ENCODE measurements at places on chromosomes 7 and 10. TPM values are rescaled to one million over a fixed set of nuclear protein-coding genes. Genes with fewer than 3 reads are reported as not detected.

- DNase-seq: no peak
Measured at GRCh38 chr7:28417321-28417940, 5.1 kb downstream of the CREB5 start.

DNA sequence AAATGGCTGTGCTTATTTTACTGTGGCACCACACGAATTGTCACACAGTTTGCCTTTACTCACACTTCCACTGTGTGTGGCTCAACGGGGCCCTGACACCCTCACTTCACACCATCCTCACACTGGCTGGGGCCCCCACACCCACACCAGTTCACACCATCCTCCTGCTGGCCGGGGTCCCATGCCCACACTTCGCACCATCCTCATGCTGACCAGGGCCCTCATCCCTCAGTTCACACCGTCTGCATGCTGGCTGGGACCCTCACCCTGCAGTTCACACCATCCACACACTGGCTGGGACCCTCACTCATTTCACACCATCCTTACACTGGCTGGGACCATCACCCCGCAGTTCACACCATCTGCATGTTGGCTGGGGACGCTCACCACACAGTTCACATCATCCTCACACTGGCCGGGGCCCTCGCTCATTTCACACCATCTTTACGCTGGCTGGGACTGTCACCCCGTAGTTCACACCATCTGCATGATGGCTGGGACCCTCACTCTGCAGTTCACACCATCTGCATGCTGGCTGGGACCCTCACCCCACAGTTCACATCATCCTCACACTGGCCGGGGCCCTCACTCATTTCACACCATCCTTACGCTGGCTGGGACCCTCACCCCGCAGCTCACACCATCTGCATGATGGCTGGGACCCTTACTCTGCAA is 36.0 kb downstream of the BRI3 start:
- DNase-seq: no peak

- DNase-seq: no peak
Measured at GRCh38 chr10:13690281-13690825, 103.6 kb downstream of the PRPF18 start.

DNA sequence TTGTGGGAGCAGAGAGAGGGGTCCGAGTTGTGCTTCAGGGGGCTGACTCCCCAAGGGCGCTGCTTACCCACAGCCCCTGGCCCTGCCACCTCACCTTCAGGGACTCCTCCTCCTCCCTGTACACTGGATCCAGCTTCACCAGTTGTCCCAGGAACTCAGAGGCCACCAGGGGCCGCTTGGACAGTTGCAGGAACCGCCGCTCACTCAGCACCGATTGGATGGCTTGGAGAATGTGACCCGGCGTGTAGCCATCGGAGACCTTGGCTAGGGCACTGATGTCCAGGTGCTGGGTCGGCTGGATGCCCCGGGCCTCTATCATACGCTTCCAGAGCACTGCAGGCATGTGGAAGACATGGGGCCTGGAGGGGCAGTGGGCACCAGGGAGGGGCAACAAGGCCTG is 4.5 kb upstream of the ASB10 start:
- no peak for DNase-seq

DNA sequence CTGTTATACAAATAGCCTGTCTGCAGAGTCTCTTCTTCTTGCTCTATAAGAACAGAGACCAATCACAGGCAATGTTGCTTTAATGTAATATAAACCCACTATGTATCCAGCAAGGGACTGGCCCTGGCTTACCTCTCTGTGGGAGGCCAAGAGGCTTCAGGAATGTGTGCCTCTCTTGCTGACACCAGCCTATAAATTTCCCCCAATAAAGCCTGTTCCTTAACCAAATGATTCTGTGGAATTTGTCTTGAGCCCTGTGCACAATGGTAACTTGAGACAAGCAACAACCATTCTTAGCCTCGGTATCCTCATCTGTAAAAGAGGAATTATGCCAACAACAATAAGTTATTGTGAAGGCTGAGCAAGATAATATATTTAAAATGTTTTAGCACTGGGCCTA is 563.7 kb downstream of the GRM8 start:
- no peak for DNase-seq

DNA sequence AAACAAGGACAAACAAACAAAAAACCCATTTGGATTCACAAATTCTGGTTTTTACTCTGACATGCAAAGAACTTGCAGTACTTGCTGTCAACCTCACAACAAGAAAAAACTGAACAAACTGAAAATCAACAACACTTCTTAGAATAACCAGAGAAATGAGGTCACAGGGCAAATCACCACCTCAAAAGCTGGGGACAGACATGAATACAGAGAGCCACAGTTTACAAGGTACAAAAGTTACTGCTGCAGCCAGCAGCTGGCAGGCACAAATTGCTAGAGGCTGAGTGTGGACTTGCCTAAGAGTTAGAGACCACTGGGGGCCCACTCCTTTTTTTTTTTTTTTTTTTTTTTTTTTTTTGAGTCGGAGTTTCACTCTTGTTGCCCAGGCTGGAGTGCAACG is 15.0 kb upstream of the RNF32 start:
- no peak for DNase-seq

Gene PAPSS2
- polyA plus RNA-seq: 55.6 TPM

DNA sequence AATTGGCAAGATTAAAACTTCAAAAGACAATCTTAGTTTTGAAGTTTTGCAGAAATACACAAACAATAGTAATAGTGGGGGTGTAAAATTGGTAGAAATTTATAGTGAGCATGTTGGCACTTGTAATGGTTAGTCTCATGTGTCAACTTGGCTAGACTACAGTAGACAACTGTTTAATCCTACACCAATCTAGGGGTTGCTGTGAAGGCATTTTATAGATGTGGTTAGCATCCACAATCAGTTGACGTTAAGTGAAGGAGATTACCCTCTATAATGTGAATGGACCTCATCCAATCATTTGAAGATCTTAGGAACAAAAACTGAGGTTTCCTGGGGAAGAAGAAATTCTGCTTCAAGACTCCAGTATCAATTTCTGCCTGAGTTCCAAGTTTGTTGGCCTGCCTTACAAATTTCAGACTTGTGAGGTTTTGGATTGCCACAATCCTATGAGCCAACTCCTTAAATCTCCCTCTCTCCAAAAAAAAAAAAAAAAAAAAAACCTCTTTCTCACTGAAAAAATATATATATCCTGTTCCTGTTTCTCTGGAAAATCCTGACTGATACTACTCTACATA is 531.6 kb upstream of the IGFBP3 start:
- DNase-seq: no peak

Gene LLCFC1
- not detected for polyA plus RNA-seq

Gene HHEX
- 42.2 TPM for polyA plus RNA-seq

Gene MGAM2
- 0.13 TPM for polyA plus RNA-seq

DNA sequence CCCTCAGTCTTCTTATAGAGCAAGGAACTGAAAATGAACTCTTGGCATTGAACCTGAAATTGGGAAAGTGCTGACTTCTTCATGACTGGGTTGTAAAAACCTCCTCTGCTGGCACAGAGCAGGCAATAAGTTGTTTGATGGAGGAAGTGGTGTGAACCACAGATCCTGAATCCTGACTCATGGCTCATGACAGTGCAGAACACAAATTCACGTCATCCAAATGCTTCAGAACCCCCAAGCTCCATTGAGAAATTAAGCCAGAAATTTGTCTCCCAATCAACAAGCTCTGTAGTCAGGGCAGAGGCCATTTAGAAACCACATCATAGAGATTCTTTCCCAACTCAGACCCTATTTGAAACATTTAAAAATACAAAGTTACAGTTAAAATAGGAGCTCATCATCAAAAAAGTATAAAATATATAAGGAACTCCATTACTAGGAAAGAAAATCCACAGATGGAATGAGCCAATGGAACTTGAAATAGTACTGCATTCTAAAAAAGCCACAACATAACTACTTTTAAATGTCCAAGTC is 10.3 kb upstream of the STK17A start:
- DNase-seq: no peak

DNA sequence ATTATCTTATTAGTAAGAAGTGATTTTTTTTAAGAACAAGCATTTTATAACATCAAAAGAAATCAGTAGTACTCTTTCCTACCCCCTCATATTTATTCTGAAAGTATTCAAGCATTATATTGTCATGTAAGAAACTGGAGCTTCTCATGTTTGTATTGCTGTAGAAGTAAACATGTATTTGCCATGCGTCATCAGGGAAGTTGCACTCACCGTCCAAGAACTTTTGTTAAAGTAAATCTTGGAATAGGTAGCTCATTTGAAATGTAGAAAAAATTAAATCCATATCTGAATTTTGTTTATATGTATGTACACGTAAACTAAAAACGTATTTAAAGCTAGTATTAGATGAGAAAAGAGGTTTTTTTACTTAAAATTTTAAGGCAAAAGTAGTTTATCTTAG is 96.8 kb downstream of the PTEN start:
- no peak for DNase-seq
